ENCODE measurements at places on chromosomes 11 and 22.

DNA sequence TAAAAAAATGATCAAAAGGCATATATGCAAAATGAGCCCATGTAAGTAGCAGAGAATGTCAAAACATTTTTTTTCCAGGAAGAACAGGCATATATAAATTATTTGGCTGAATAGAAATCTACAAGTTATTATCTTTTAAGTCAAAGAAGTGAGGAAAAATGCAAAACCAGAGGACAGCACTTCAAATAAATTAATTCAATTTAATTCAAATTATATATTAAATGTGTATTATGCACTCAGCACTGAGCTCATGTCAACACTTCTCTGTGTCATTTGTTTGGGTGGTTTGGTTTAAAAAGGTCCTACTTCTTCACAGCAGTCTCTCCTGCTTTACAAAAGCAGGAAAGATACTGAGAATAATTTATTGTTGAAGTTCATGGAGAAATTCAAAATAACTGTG, 41.9 kb upstream of the PDGFD start:
- no peak for DNase-seq

- DNase-seq: no peak
Observed at GRCh38 chr22:47927648-47928210, 1165.3 kb downstream of the TBC1D22A start.

GRCh38 chr11:34926101-34926830, 9.8 kb downstream of the PDHX start:
- DNase-seq: no peak

DNA sequence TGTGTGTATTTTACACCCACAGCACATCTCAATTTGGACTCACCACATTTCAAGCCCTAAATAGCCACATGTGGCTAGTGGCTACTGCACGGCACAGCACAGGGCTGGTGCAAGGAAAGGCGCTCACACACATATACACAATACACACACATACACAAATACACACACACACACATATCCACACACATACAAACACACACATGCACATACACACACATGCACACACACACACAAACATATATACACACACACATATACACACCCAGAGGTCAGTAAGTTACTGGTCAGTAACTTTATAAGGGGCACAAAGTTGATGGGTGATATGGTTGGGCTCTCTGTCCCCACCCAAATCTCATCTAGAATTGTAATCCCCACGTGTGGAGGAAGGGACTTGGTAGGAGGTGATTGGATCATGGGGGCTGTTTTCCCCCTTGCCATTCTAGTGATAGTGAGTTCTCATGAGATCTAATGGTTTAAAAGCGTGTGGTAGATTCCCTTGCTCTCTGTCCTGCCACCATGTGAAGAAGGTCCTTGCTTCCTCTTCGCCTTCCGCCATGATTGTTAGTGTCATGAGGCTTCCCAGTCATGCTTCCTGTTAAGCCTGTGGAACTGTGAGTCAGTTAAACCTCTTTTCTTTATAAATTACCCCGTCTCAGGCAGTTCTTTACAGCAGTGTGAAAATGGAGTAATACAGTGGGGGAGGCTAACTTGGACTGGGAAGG, 37.6 kb upstream of the DKK3 start:
- no peak for DNase-seq

GRCh38 chr11:25910086-25910485, 421.8 kb upstream of the ANO3 start:
- no peak for DNase-seq

- DNase-seq: no peak
Observed at GRCh38 chr11:19294444-19294843, 53.7 kb upstream of the E2F8 start.

GRCh38 chr11:34029176-34029575, 22.4 kb upstream of the CAPRIN1 start:
- DNase-seq: no peak

GRCh38 chr11:85737738-85738137, 51.7 kb upstream of the CCDC89 start:
- no peak for DNase-seq

DNA sequence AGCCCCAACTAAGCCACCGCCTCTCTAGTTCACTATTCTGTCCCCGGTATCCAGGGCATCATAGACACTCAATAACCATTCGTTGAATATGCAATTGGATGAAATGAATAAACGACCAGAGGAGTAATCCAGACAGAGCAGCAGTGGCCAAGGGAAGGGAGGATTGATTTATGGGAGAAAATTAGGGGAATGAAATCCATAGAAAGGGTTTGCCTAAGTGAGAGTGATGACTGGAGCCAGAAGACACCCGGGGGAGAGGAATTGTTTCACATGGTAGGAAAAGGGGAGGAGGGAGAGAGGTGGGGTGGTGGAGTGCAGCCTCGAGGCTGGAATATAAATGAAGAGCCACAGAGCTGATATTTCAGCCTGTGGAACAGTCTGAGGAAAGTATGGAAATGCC, 168.2 kb downstream of the COMMD9 start:
- DNase-seq: no peak

DNA sequence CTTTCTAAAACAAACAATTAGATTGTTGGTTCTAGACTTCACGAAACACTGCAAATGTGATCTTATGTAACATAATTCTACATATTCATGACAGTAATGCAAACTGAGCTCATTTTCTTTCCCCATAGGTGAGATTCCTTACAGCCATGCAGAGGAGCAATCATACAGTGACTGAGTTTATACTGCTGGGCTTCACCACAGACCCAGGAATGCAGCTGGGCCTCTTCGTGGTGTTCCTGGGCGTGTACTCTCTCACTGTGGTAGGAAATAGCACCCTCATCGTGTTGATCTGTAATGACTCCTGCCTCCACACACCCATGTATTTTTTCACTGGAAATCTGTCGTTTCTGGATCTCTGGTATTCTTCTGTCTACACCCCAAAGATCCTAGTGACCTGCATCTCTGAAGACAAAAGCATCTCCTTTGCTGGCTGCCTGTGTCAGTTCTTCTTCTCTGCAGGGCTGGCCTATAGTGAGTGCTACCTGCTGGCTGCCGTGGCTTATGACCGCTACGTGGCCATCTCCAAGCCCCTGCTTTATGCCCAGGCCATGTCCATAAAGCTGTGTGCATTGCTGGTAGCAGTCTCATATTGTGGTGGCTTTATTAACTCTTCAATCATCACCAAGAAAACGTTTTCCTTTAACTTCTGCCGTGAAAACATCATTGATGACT, 1.5 kb downstream of the OR9G1 start:
- no peak for DNase-seq
